D341Med (cell line): ENCODE measurements at places on chromosomes 4 and X.

DNA sequence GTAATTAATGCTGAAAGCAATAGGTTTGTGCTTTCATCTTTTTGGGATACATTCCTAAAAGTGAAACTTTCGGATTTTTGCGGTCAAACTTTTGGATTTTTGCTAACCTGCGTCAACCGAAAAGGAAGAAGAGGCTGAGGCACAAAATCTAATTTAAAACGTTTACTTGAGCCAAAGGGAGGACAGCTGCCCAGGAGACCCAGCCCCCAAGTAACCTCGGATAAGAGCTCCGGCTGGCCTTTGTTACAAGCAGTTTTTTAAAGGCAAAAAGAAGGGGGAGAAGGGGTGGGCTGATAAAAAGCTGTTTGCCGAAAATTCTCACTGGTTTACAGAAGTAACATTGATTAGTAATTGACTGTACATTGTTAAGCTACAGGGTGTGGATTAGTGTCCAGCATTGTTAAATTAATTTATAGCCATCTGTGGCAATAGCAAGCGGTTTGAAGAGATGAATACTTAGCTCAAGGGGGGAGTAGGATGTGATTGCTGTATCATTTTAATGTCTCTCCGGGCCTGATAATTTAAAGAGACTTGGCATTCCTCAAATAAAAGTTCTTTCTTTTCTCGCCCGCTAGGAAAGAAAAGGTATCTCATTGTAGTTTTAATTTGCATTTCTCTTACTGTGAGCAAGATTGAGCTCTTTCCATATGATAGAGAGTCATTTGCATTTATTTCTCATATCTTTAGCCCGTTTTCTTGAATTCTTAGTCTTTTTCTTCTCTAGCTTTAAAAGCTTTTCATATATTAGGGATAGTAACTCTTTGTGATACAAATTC lies 59.1 kb upstream of the USP9X start:
- DNase-seq = no peak

GRCh38 chrX:153944140-153944799 lies at the start of gene RENBP:
TSS of gene RENBP (minus strand) at chrX:153944643. CDS start at chrX:153944610, 33 bp downstream.
- DNase-seq = no peak

DNA sequence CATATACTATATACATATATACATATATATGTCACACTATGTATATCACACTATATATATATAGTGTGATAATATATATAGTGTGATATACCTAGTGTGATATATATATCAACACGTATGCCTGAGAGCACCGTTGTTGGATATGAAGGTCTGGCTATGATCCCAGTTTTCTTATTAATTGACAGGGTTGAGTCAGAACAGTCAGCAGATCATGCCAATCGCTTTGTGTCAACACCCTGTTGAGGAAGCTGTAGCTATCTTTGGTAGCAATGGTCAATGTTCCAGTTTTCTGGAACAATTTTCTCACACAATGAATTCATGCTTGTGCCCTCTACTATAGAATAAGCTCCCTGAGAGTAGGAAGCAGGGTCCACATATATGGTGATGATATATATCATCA lies 496.0 kb upstream of the AGA start:
- no peak for DNase-seq

DNA sequence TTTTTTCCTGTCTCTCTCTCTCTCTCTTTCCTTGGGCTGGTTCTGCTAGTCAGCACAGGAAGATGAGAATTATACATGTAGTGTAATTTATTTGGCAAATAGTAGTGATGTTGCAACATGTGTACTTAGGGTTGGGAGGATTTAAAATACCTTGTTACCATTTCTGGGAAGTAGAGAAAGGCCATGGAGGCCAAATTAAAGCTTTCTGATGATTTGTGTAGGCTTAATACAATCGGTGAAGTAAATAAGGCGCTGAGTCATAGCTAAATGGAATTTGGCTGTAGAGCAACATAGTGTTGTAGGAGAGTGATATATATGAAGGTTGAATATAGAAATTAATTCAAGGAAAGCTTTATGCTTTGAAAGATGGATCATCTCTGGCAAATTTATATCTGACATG lies 295.3 kb downstream of the GRID2 start:
- DNase-seq = no peak
